ENCODE measurements at places on chromosomes 5 and 9.

GRCh38 chr9:115604831-115605483 lies 487.0 kb upstream of the TNC start:
- no peak for DNase-seq

DNA sequence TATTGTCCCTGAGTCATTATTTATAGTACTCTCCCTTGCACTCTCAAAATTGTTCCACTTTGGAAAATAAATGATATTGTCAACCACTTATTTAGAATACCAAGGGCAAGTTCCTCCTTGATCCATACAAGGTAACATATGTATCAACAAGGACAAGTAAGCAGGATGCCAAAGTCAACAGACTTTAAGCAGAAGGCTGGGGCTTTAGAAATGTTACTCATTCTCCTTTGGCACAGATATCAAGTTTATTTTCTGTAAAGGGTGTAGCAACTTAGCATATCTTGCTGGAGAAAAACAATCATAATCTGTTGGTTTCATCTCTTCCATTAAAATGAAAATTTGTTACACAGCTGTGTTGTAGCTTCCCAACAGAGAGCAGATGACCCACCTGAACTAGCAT lies 248.7 kb upstream of the SLC30A5 start:
- no peak for DNase-seq

GRCh38 chr9:120886490-120886967 lies 9.5 kb upstream of the PHF19 start:
- no peak for DNase-seq

GRCh38 chr9:37300620-37301019 lies 121.9 kb upstream of the GRHPR start:
- peak; percentile 55 for DNase-seq

DNA sequence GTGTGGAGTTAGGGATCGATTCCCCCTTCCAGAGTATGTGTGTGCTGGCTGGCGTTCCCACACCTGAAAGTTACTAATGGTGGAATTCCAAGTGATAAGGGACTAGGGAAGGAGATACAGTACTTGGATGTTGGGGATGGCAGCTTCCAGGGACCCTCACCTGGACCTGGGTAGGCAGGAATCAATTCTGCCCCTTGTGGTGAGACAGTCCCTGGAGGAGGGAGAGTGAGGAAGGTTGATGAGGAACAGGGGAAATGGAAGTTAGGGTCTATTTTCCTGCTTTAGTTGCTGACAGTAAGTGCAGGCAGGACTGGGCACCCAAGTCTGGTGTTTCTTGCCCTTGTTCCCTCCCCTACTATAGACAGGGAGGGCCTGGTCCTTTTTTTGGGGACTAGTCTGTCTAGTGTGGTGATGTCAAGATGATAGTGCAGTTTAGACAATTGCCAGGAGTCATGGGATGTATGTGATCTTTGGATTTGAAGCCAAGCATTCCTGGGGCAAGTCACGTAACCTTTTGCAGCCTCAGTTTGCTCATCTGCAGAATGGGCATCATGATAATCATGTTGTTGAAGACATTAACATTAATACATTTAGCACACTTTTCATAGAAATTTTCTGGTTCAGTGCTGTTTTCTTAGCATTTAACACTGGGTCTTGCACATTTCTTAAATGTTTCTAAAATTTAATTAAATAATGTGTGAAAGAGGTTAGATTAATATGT lies 51.7 kb downstream of the DAB2IP start:
- DNase-seq: no peak

GRCh38 chr5:108387758-108388157 lies 5.9 kb upstream of the FBXL17 start:
- DNase-seq: peak; percentile 8

Measured in RPMI8226 (cell line).